Body of pancreas (tissue), 4 donors: ENCODE measurements at places on chromosomes 11 and 22. TPM values are rescaled to one million over a fixed set of nuclear protein-coding genes. Genes with fewer than 3 reads are reported as not detected.

The TALDO1 gene
- 119 TPM for total RNA-seq

- no peak overlapping the region for H3K27ac ChIP-seq
- H3K27me3 ChIP-seq = no peaks in the 10 kb centered on the region
- no peaks in the 10 kb centered on the region for H3K4me1 ChIP-seq
- H3K4me3 ChIP-seq = no peak overlapping the region
Measured at GRCh38 chr22:48523091-48523490, 1304.6 kb downstream of the BRD1 start.

The APOA4 gene
- total RNA-seq = not detected

DNA sequence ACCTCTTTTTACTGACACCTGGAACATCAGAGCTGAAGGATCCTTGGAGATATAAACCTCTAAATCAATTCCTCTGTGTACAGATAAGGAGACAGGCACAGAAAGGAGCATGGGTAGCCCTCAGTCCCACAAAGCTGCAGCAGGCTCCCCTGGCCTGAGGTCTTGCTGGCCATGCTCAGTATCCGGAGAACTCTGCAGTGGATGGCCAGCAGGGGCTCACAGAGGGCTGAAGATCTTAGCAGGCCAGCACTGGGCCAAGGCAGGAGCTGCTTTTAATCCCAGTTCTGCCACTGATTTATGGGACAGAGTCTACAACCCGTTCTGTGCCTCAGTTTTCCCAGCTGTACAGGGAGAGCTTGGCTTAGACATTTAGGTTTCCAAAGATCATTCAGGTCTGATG, 52.6 kb upstream of the LRRC32 start:
- no peaks in the 10 kb centered on the region for H3K27me3 ChIP-seq
- H3K36me3 ChIP-seq = no peaks in the 10 kb centered on the region
- peaks cover 12% of the 10 kb centered on the region for H3K4me1 ChIP-seq

The TLCD5 gene
- total RNA-seq = 3.1 TPM

DNA sequence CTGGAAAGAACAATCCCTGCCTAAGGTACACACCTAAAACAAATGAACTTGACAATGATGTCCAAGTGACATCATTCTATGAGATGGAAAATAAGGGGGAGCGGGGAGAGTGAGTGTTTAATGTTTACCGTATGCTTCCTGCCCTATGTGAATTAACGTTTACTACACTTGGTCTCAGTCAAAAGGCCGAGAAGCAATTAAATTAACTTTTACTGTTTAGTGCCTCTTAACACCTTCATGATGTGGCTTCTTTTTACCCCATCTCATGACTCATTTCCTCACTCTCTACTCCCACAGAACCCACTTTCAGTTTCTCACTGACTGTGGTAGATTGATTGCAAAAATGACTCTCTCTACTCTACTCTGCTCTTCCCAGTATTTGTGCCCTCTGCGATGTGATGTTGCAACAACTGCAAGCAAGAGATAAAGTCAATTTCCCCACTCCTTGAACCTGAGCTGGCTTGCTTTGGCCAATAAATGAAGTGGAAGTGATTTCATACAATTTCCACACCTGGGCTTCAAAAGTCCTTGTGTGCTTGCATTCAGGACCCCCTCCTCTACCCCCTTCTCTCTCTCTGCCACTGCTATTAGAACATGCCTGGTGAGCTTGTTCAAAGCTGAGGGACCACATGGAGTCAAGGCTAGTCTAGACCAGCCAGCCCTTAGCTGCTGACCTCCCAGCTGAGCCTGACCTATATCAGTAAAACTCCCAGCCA, 11.6 kb upstream of the ALKBH3 start:
- no peaks in the 10 kb centered on the region for H3K36me3 ChIP-seq
- no peak overlapping the region for H3K27ac ChIP-seq
- no peaks in the 10 kb centered on the region for H3K4me1 ChIP-seq
- DNase-seq = no peak

The RASGRP2 gene
- total RNA-seq = 17.9 TPM

DNA sequence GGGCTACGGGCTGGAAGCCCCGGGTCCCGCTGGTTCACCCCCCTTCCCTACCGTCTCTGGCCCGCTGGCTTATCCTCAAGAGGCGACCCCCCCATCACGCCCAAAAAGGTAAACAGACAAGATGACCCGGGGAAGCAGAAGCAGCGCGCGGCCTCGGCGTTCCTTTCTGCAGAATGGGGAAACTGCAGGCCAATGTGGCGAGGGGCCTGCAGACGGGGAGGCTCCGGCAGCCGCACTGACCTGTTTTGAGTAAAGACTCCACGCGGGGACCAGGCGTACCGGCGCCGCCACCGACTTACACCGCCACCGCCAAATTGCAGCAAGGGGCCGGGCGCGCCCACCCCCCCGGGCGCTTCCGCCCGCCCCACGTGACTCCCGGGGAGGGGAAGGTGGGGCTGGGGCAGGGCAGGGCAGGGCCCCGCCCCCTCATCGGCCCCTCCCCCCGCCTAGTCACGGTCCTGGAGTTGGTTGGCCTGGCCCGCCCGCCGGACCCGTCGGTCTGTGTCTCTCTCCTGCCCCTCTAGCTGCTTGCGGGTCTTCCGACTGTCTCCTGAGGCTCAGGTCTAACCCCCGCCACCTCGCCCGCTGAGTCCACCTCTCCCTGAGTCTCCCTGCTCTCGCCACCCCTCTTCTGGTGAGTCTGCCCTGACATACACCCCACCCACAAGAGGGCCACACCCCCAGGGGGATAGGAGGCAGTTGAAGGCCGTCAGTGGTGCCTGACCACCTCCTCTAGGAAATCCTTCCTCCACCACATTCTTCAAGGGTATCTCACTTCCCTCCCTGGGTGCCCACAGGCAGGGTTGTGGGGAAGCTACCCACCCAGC, at the start of gene ARAP1:
Gene ARAP1 (minus strand): TSS at position 321 of the 827 bp plus-strand sequence. CDS start 25,280 bp downstream, outside the sequence.
- no peaks in the 10 kb centered on the region for H3K36me3 ChIP-seq
- peak within 1 kb of the TSS; percentile 42 for H3K4me3 ChIP-seq
- DNase-seq = peak; percentile 75
